Fibroblast of lung (primary cell): ENCODE measurements at places on chromosomes 7 and 10.

DNA sequence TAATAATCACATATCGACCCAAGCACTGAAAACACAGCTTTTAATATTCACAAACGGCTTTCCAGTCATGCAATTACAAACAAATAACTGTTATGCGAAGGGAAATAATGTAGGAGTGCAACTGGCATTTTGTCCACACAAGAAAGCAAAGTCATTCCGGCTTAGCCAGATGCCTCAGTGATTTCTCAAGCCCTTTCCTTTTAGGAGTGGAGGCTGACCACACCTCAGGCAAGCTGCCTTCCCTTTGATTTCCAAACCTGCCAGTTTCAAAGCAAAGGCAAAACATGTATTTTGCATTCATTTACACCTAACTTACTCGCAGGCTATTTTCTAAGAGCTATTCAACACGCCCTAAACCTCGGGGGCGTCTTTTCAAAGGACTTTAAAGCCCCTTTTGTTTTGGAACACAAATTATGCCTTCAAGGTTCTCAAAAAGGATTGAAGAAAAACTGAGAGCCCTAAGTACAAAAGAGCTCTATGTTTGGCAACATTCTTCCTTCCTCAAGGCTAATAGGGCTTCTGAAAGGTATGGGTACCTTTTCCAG lies 109.6 kb downstream of the CPXM2 start:
- no peak for DNase-seq

GRCh38 chr7:856444-857095 lies 19.8 kb upstream of the GET4 start:
- no peak for DNase-seq

GRCh38 chr7:78127009-78127408 lies 328.4 kb downstream of the PHTF2 start:
- DNase-seq, result no peak

DNA sequence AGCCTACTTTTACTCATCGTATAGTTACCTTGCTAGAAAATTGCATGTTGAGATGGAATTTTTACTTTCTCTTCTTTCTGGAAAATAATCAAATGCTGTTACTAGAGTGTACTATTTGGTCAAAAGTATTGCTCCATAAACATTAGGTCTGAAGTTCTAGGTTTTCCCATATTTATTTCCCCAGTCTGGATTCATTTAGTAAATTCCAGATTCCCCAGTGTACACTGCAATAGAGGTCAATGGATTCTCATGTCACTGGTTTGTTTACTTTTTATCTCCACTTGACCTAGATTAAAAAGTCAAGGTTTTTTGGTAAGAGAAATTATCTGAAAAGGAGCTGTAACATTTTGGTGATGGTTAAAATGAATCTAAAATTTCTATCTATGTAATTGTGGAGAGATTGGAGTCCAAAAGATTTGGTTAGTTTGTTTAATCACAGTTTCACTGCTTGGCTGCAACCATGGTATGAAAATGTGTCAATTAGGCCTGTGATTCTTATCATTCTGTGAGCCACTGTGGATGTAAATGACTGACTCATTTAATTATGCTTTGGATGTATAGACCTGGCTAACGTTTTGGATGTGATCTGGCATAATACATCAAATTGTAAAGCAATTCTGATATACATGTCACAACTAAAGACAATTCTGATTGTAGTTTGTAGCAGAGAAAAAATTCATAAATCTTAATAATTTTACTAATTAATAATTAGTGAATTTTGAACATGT lies 32.7 kb upstream of the STEAP4 start:
- DNase-seq, result no peak

- DNase-seq, result peak; percentile 60
Measured at GRCh38 chr7:132709971-132710567, 133.8 kb upstream of the PLXNA4 start.

GRCh38 chr10:73759512-73760115 lies 15.4 kb downstream of the SEC24C start:
- DNase-seq, result no peak

GRCh38 chr10:3295582-3296151 lies 123.1 kb upstream of the PITRM1 start:
- DNase-seq, result no peak

DNA sequence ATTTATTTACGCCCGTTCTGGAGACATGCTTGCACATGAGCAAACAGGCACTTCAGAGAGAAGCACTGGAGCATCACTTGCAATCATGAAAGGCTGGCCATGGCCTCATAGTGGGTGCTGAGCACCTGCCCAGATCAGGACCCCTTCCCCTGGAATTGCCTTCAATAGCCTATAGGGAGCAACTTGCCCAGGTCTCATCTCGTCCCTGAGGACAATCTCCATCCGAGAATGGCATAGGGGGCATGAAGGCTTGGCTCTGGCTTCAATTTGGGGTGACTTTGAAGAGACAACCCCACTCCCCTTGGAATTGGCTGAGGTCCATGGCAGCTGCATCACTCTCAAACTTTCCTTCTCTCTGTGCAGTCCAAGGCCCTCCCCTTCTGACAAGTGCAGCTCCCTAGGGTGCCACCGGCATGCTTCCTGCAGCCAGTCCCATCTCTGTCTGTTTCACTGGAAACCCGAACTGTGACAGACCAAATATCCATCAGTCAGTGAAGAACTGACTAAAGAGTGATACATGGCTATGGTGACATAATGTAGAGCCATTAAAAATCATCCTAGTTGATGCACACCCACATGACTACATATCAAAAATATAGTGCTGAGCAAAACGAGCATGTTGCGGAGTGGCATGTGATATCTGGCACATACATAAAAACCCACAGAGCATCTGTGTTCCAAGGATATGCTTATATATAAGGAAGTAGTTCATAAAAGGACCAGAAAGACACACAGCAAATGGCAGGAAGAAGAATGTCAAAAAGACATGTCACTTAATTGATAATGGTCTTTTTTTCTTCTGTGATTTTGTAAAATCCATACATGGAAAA lies 12.4 kb downstream of the GDF2 start:
- no peak for DNase-seq

- peak; percentile 91 for DNase-seq
Measured at GRCh38 chr10:76352300-76352699, 920.9 kb downstream of the LRMDA start.

DNA sequence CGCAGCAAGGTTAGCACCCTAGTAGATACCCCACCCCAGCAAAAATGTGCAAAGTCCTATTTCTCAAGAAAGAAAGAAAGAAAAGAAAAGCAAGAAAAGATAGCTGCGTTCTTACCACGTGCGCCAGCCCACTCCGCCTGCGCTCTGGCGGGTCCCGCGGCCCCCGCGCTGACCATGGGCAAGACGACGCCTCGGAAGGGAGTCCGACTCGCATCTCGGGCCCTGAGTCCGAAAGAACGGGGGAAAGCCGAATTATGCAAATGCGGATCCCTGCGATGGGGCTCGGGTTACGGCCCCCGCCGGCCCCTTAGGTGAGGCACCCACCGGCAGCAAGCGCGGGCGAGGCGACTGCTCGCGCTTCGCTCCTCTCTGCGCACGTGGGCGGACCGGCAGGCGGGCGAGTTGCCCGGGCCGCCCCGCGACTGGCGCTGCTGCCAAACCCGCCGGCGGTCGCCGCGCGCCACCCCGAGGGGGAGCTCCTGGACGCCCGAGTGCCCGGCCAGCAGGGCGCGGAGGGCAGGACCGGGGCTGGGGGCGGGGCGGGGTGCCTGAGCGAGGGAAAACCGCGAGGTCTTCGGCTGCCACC lies 2.4 kb upstream of the EGR2 start:
- no peak for DNase-seq

- no peak for DNase-seq
Measured at GRCh38 chr7:88140947-88141346, 78.9 kb downstream of the SRI start.

GRCh38 chr7:129703751-129704150 lies 92.2 kb downstream of the NRF1 start:
- DNase-seq, result peak; percentile 18
